ENCODE measurements at places on chromosomes 1 and 21. TPM values are rescaled to one million over a fixed set of nuclear protein-coding genes. Genes with fewer than 3 reads are reported as not detected.

- DNase-seq = no peak
These were observed 25.8 kb upstream of the SIPA1L2 start for GRCh38 chr1:232655746-232656085.

- DNase-seq = no peak
These were observed 42.2 kb downstream of the BTF3L4 start for GRCh38 chr1:52098139-52098871.

DNA sequence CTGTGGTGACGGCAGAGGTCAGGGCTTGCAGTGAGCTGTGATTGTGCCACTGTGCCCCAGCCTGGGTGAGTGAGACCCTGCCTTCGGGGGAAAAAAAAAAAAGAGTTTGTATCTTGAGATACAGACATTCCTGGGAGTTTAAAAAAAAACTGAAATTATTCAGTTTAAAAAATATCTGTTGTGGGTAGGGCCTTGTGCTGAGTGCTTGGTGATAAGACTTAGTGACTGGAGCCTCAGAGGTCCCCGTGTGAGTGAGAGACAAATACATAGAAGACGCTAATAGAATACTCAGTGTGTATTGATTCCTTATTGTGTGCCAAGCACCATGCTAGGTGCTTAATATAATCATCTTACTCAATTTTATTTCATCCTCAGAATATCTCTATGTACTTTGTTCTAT is 22.7 kb downstream of the DDI2 start:
- DNase-seq = no peak

GRCh38 chr1:89550995-89551394 is 26.4 kb downstream of the LRRC8B start:
- no peak for DNase-seq

DNA sequence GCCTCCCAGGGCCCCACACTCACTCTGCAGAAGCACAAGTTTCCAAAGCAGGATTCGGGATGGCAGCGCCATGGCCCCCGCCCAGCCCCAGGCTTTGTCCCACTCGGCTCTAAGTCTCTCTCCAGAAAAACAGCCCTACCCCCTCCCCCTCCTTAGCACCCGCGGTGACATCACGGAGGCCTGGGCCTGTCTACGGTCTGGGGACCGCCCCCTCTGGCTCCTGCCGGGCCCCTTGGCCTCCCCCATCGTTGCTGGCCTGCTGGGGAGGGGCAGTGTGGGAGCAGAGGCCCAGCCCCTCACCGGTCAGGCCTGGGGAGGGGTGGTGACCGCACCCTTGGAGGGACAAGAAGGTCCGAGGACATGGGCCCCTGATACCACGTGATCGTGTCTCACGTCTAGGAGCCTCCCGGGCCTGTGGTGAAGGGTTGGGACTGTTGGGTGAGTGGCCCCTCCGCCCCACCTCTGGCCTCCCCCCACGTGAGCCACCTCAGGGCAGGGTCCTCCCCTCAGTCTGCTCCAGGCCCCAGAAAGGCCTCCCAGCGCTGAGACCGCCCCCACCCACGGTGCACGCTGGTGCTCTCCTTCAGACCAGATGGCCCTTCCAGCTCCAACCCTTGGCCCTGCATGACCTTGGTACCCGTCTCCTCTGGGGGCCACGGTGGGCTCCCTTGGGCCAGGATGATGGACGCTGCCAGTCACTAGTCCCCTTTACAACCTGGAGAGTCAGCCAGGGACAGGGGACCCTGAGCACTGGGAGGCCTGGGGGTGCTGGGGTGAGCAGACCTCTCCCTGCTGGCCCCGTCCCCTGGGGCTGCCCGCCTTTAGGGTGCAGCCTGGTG is at the start of gene MXRA8:
Gene MXRA8, minus strand, starts transcription at position 123 of the 839 bp plus-strand sequence. Its CDS starts 51 bp downstream, at position 72.
- DNase-seq = no peak

DNA sequence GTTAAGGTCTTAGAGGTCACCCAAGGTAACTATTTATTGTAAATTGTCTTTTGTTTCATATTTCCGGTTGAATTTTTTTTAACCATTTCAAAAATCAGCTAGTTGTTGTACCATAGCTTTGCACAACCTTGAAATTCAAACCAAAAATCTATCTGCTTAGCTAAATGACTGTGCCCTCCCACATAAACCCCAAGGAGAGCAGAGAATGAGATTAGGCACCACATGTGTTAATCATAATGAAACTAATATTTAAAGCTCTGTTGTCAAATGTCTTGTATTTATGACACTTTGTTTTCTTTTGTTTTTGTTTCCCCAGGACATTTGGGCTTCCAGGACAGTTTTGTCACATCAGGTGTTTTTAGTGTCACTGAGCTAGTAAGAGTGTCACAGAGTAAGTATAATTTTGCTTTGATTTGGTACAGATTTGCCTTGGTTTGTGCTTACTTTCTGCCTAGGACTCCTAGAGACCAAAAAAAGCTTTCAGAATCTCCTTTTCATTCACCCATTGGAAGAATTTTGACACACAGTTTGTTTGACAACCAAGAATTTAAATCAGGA is 249.9 kb downstream of the NFIA start:
- no peak for DNase-seq

The KRTAP12-2 gene
- not detected for total RNA-seq

DNA sequence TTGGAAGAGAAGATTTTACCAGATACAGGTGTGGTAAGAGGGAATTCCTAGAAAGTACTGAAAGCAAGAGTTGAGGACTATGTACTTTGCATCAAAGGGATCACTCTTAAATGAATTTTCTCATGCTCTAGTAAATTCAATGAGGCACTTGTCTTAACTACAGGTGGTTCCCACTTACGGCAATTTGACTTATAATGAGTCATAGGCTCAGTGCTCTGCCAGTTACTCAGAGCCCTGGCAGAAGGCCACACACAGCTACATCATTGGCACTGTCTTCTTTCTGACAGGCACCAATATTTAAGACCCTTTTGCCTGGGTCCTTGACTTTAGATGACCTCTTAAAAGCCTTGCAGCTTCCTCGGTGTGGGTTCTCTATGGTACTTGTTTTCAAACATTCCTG is 15.9 kb upstream of the ADAMTS5 start:
- no peak for DNase-seq

The PADI2 gene
- not detected for total RNA-seq
